Activated CD4-positive, alpha-beta memory T cell treated with anti-CD3 and anti-CD28 coated beads for 36 hours (primary cell): ENCODE measurements at places on chromosomes 6 and 20. TPM values are rescaled to one million over a fixed set of nuclear protein-coding genes. Genes with fewer than 3 reads are reported as not detected.

DNA sequence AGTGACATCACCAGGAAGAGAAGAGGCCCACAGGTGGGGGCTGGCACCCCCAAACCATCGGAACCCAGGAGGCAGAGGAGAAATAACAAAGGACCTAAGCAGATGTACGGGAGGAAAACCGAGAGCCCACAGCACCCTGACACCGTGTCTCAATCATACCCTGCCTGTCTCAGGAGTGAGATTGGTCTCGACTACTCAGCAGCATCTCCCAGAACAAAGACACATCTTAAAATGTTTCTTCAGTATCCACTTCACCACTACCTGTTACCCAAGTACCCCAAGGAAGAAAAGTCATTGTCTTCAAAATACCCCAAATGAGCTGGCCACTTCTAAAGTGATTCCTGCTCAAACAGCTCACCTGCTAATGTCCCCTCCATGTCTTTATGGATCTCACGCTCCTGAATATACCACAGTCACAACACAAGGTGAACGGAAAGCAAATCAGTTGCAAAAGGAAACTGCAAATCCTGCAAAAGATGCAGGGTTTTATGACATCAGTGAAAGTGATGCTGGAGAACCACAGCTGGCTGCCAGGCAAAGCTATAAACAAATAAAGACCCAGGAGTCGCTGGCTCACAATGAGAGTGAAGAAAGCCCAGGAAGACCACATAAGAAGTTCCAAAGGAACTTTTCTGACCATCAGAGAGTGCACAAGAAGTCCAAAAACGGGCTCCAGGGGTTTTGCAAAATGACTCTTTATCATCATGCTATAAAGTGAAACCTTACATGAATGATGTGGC lies 44.1 kb downstream of the PREX1 start:
- no peaks in the 10 kb centered on the region for H3K27me3 ChIP-seq
- peaks cover 37% of the 10 kb centered on the region for H3K4me1 ChIP-seq
- H3K27ac ChIP-seq = no peak overlapping the region
- peaks cover 15% of the 10 kb centered on the region for H3K36me3 ChIP-seq

DNA sequence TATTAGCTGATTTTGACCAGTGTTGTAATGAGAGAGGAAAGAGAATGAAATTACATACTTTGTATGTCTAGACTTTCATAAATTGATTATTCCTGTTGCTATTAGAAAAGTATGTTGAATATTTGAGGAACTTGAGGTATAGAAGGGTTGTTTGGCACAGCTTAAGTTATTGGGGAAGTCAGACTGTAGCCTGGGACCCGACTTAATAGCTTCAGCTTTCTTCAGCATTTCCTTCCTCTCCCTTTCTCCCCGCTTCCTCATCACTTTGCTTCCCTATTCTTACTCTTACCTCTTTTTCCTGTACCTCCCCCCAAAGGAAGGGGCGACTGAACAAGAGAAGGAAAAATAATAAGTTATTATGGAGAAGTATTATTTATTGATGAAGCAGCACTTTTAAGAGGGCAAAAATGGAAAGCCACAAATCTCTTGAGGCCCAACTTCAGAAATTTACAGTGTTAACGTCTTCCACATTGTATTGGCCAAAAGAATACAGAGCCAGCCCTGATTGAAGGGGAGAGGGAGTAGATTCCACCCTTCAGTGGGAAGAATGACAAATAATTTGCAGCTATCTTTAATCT lies 7.4 kb downstream of the SENP6 start:
- DNase-seq = no peak
- peaks cover 2% of the 10 kb centered on the region for H3K36me3 ChIP-seq
- no peak overlapping the region for H3K4me3 ChIP-seq
- no peak overlapping the region for H3K27ac ChIP-seq

GRCh38 chr6:105873799-105874198 lies 212.3 kb upstream of the PRDM1 start:
- no peak for DNase-seq
- H3K27me3 ChIP-seq = peaks cover 35% of the 10 kb centered on the region
- H3K36me3 ChIP-seq = no peaks in the 10 kb centered on the region
- H3K4me3 ChIP-seq = no peak overlapping the region
- peaks cover 12% of the 10 kb centered on the region for H3K4me1 ChIP-seq

DNA sequence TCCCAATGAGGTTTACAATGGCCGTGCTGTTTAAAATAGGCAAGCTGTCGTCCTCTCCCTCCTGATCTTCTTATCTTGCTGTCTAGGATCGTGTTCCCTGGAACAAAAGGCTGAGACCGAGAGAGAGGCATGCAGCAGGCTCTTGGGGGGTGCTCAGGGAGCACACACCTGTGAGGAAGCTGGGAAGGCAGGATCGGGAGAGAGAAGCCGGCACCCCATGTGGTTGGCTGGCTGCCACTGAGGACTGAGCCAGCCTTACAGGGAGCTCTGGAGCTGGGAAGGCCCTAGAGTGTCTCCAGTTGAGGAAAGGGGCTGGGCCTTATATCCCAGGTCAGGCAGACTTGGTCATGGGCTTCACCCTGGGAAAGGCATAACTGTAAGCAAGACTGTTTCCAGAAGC lies 184.2 kb downstream of the LY86 start:
- no peaks in the 10 kb centered on the region for H3K36me3 ChIP-seq
- H3K4me3 ChIP-seq = no peak overlapping the region
- H3K27ac ChIP-seq = no peak overlapping the region
- peaks cover 15% of the 10 kb centered on the region for H3K27me3 ChIP-seq

- peak overlapping the region; percentile 75 for H3K4me3 ChIP-seq
- no peak overlapping the region for H3K27ac ChIP-seq
- peaks cover 24% of the 10 kb centered on the region for H3K4me1 ChIP-seq
Observed at GRCh38 chr6:170288091-170288631, 2.7 kb downstream of the DLL1 start.

- no peak overlapping the region for H3K4me3 ChIP-seq
- no peaks in the 10 kb centered on the region for H3K27me3 ChIP-seq
- DNase-seq = no peak
- H3K36me3 ChIP-seq = no peaks in the 10 kb centered on the region
Observed at GRCh38 chr20:48180618-48181017, 395.3 kb upstream of the SULF2 start.

- no peak overlapping the region for H3K4me3 ChIP-seq
- no peaks in the 10 kb centered on the region for H3K27me3 ChIP-seq
- peaks cover 37% of the 10 kb centered on the region for H3K36me3 ChIP-seq
- no peak overlapping the region for H3K27ac ChIP-seq
- no peak for DNase-seq
Observed at GRCh38 chr6:137200288-137200687, 18.9 kb downstream of the IFNGR1 start.

DNA sequence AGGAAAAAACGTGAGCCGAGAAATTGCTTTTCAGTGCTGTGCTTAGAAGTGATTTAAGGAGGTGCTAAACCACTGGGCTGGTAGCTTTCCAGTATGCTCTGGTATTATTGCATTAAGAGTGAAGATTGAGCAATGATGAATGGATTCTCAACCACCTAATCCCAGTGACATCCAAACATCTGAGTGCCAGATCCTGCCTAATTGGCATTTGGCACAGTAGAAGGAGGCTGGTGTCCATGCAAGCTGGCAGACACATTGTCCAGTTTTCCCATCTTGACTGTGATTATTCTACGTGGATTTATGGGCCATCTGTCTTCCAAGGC lies 398.0 kb upstream of the PLCB4 start:
- no peaks in the 10 kb centered on the region for H3K27me3 ChIP-seq
- H3K4me3 ChIP-seq = no peak overlapping the region
- H3K4me1 ChIP-seq = peaks cover 10% of the 10 kb centered on the region
- no peak for DNase-seq
- peaks cover 3% of the 10 kb centered on the region for H3K36me3 ChIP-seq
- H3K27ac ChIP-seq = no peak overlapping the region

GRCh38 chr20:64036346-64037198 lies 590 bp downstream of the C20orf204 start:
- peak overlapping the region; percentile 70 for H3K27ac ChIP-seq
- peak; percentile 55 for DNase-seq
- no peak overlapping the region for H3K4me3 ChIP-seq
- peaks cover 2% of the 10 kb centered on the region for H3K27me3 ChIP-seq
- H3K4me1 ChIP-seq = peaks cover 42% of the 10 kb centered on the region
- H3K36me3 ChIP-seq = peaks cover 9% of the 10 kb centered on the region

DNA sequence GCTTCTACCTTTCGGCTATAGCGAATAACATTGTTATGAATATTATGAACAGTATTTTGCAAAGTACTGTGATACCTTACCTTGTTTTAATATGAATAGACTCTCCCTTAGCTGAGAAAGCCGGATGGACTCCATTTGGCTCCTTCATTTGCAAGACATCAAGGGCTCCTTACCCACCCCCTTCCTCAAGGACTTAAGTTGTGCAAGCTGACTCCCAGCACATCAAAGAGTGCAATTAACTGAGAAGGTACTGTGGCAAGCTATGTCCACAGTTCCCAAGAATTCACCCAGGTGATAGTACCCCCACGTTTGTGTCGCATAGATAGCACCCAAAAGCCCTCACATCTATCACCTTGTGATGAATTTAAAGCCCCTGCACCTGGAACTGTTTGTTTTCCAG lies 11.2 kb downstream of the CST5 start:
- H3K4me3 ChIP-seq = no peak overlapping the region
- H3K27me3 ChIP-seq = peaks cover 31% of the 10 kb centered on the region
- no peaks in the 10 kb centered on the region for H3K36me3 ChIP-seq
- no peaks in the 10 kb centered on the region for H3K4me1 ChIP-seq
- no peak overlapping the region for H3K27ac ChIP-seq

DNA sequence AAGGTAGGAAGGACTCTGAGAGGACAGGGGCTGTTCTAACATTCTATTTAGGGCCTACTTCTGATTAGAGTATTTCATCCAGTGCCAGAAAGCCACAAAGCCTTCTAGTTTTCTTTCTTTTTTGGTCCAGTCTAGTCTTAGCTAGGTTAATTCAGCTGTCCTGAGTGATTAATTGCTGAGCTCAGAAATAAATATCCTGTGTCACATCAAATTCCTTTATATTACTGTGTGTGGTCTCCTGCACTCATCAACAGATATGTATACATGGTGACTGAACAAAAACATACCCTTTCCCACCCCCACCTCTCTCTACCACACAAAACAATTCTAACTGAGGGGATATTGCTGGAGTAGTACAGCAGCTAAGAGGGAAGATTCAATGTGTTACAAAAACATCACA lies 601.5 kb upstream of the NRSN1 start:
- H3K4me1 ChIP-seq = no peaks in the 10 kb centered on the region
- no peak overlapping the region for H3K27ac ChIP-seq
- DNase-seq = no peak
- H3K36me3 ChIP-seq = no peaks in the 10 kb centered on the region
- H3K4me3 ChIP-seq = no peak overlapping the region

DNA sequence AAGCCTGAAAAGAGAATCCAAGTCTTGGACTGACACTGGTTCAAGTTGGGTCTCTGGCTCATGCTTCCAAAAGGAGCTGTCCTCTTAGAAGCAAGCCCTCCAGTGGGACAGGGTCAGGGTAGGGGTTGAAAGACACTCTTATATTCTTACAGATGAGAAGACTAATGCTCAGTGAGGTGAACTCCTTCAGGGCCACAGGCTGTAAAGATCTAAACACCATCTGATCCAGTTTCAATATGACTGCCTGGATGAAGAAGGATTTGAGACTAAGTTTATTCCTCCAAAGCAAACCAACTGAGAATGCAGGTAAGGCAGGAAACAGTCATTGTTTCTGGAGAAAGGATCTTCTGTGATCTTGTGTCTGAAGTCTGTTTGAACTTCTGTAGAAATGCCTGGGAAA lies 99.0 kb upstream of the TAB2 start:
- H3K27ac ChIP-seq = peak overlapping the region; percentile 67
- DNase-seq = no peak
- peaks cover 32% of the 10 kb centered on the region for H3K4me1 ChIP-seq
- H3K4me3 ChIP-seq = no peak overlapping the region
- H3K27me3 ChIP-seq = no peaks in the 10 kb centered on the region

DNA sequence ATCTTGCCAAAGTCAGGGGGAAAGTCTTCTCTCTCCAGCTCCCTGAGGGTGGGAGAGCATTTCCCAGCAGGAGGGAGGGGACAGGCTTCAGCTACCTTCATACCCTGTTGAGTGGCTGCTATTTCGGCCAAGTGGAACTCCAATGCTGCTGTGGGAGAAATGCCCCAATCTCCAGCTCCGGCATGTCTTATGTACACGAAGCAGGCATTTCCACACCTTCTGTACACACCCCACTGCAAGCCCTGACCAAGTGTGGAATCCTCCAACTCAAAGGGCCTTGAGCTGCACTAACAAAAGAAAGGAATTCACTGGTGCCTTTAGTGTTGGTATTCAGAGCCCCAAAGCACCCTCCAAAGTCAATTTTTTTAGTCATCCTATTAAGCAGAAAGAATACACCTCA lies 313.6 kb upstream of the NT5E start:
- no peaks in the 10 kb centered on the region for H3K4me1 ChIP-seq
- no peaks in the 10 kb centered on the region for H3K27me3 ChIP-seq
- no peak overlapping the region for H3K4me3 ChIP-seq
- DNase-seq = no peak
- H3K27ac ChIP-seq = no peak overlapping the region

DNA sequence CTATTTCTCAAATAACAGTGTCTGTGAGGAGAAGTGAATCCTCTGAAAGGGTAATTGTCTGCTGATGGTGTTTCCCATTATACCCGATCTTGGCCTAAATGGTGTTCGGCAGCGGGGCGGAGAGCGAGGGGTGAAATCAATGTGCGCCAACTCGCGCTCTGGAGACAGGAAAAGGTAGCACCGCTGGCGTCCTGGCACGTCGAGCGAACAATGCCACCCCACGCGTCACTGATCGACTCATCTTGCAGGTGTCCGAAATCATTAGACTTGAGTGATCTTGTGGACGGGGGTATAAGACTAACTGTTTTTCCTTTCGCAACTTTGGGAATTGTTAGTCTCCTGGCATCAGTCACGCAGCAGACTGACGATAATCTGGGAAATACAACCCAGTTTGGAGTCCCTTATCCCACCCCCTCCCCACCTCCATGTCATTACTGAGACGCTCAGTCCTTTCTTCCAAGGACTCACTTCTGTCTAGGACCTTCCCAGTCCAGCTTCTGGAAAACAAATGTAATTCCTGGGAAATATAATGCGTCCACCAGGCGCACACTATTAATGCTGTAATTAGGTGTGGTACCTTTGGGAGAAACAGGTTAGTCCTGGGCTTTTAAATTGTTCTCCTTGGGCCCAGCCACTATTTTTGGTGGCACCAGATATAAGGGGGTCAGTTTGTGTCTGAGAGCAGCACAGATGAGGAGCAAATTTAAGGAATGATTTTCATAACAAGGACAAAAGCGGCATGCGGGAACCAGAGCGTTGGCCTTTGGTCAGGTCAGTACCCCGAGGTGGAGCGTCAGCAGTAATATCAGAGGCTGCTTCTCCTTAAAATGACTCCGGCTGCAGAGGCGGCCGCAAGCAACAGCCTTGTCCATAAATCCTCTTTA lies 2.3 kb downstream of the LINC00237 start:
- peak overlapping the region; percentile 14 for H3K4me3 ChIP-seq
- H3K27ac ChIP-seq = no peak overlapping the region
- H3K27me3 ChIP-seq = peaks cover 64% of the 10 kb centered on the region

Gene THBS2
- total RNA-seq = not detected

Gene GLP1R
- not detected for total RNA-seq

Gene SYNDIG1
- total RNA-seq = not detected

Gene HLA-DMB
- total RNA-seq = 1.6 TPM

Gene CALHM4
- not detected for total RNA-seq

Gene ZSCAN12
- 4.1 TPM for total RNA-seq

Gene FBXO30
- 5.1 TPM for total RNA-seq

Gene ZNF292
- 52.5 TPM for total RNA-seq

Gene ATG5
- 29.2 TPM for total RNA-seq

Gene TSHZ2
- total RNA-seq = 28.9 TPM

Gene PMEPA1
- total RNA-seq = 2.5 TPM
